ENCODE measurements at places on chromosomes 3 and 15.

GRCh38 chr3:117750674-117751269 lies 1041.2 kb downstream of the TUSC7 start:
- no peak for DNase-seq

DNA sequence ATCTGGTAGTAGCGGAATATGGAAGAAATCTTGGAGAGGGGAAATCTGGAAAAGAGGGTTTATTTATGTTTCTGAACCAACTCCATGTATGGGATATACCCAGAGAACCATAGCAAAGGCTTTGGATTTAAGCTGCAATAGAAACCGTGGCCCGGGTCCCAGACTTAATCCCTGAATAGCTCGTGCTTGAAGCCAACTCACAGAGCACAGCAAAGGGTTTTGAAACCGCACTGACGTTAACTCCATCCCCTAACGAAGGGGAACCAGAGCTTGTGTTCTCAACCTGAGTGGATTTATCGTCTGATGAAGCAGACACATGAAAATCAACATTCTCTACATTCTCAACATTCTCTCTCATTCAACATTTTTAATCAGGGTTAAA lies 154.6 kb downstream of the APBA2 start:
- no peak for DNase-seq

- no peak for DNase-seq
Observed at GRCh38 chr3:73419942-73420341, 204.8 kb downstream of the PDZRN3 start.

- no peak for DNase-seq
Observed at GRCh38 chr15:60423537-60423936, 25.8 kb upstream of the ANXA2 start.

DNA sequence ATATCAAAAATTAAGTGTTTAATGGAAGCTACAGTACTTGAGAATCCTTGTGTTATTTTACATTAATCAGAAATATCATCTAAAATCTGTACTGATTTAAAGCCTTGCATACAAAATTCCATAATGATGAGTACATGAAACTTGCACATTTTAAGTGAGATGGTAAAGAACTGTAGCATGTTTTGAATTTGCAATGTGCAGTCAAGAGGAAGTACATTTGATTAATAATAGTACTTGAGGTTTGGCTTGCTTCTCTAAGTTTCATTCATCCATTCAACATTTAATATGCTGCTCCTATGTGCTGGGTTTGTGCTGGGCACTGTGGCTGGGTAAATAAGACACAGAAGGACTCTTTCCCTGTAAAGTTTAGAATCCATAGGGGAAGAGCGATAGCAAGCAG lies 332.3 kb downstream of the CNTN3 start:
- DNase-seq = no peak

- DNase-seq = no peak
Observed at GRCh38 chr3:190249414-190249813, 72.8 kb downstream of the CLDN1 start.

- no peak for DNase-seq
Observed at GRCh38 chr15:55246567-55246966, 43.0 kb downstream of the RAB27A start.

DNA sequence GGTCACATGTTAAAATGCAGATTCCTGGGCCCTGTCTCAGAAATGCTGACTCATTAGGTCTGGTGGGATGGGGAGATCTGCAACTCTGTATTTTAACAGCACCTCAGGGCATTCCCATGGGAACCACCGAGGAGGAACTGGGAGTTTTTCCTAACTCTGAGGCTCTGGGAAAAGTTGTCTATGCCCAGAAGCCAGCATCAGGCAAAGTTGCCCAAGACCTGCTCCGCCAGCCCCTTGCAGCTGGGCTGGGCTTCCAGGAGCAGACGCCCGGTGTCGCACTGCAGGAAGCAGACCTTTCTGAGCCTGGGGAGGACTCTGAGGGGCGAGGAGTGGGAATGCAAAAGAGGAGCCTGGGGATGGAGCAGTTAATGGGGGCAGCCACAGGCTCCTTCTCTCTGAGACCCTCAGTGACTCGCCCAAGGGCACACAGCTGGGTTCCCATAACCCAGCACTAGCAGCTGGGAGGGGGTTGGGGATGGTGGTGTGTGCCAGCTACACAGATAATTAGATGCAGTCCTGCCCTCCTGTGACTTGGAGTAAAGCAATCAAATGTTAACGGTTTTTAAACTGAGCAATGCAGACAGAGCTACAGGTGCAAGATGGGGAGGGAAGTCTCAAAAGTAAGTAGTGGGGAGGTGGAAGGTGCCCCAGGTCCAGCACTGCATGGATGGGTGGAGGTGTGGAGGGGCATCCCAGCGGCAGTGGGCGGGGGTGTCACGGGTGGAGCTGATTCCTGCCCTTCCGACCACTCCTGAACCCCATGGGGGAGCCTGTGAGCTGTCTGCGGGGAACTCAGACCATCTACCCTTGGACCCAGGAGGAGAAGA lies 100.4 kb downstream of the LSM3 start:
- DNase-seq = no peak

GRCh38 chr15:46088486-46089445 lies 453.9 kb downstream of the SQOR start:
- DNase-seq = no peak

DNA sequence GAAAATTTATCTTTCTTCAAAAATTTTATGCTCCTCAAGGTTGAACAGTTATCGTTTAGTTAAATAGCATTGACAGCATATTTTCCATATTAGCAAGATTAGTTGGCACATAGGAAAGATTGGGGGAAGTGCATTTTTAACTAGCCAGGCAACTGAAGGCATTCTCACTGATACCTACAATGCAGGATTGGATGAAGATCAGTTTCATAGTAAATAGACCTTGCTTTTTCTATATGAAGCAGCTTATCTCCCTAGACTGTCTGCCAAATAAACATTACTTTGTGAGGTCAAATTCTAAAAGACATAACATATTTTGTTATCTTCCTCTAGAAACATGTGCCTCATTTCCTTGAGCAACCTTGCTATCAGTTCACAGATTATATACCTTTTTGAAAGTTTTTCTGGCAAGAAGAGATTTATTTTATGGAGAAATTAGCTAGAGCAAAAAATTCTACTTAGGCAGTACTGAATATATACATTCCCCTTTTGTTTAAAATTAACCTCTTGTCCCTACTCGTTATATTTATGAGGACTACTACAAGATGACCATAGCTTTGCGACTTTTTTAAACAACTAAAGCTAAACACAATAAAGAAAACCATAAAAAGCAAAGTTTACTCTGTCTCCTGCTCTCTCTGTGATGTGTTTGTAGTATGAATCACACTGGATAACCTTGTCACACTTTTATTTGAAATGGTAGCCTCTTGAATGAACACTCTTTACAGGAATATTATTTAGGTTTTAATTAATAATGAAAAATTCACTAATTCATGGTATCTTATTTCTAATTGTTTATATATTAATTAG lies 654.9 kb upstream of the TBL1XR1 start:
- DNase-seq = no peak

DNA sequence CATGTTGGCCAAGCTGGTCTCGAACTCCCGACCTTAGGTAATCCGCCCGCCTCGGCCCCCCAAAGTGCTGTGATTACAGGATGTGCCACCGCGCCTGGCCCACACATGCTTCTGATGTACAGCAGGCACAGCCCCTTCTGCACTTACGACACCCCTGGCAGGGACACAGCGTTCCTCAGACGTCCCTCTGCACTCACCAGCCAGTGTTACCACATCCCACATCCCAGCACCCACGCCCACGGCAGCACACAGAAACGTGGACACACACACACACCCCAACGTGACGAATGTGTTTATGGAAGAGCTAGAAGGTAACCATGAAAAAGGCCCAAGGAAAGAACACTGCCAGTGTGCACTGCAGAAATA lies 576 bp upstream of the RPAP1 start:
- DNase-seq = no peak

GRCh38 chr3:129829640-129830039 lies 63.9 kb downstream of the TMCC1 start:
- peak; percentile 50 for DNase-seq

DNA sequence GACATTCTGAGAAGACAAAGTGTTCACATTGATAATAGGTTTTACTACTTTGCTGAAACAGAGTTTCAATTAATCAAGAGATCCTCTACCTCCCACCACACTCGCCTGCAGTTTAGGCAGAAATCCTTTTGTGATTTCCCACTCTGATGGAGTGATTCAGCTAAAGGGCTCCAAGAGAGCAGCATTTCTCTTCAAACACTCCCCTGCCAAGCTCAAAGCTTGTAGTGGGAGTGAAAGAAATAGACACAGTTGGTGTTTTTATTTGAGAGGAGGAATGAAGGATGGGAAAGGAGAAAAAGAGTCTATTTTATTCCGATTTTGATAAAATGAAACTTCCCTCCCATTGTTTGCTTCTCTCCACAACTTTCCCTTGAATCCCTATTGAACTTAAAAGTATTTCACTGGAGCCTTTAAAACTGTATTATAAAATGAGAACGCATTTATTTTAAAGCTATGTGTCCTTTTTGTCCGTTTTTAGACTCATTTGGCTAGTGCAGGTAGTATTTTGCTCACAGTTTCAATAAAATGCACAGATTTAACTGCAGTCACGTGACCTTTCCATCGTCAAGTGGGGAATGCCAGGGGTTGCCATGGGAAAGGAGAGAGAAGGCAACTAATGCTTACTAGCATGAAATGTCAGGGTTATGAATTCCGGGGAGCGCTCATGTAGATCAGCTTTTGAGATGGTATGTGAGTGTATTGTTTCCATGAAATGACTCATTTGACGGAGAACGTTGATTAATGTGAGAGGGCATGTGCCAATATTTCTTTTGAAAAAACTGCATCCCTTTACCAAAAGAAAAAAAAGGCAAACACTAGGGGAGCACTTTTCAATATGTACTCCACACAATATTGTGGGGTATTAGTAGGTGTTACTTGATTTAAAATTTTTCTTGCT lies 7.7 kb upstream of the OSBPL11 start:
- no peak for DNase-seq

DNA sequence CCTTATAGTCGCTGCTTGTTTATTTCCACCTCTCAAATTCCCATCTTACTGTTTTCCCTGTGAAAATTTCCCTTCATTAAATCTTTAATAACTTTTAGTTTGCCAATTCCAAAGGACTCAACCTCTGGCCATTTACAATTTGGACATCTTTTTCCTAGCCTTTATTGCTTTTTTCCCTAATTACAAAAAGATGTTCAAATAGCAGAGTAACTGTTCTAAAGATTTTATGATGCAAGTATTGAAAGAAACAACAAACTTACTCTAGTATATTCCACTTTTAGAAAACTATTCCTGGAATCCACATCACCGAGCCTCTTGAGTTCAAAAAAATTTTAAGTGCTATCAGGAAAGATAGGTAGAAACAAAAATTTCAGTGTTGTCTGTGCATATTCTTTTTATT lies 174.1 kb upstream of the UBE2E2 start:
- no peak for DNase-seq

- DNase-seq = peak; percentile 10
Observed at GRCh38 chr15:73142802-73143762, 90.8 kb downstream of the NEO1 start.

- no peak for DNase-seq
Observed at GRCh38 chr3:195548501-195548900, 5.4 kb upstream of the PPP1R2 start.

DNA sequence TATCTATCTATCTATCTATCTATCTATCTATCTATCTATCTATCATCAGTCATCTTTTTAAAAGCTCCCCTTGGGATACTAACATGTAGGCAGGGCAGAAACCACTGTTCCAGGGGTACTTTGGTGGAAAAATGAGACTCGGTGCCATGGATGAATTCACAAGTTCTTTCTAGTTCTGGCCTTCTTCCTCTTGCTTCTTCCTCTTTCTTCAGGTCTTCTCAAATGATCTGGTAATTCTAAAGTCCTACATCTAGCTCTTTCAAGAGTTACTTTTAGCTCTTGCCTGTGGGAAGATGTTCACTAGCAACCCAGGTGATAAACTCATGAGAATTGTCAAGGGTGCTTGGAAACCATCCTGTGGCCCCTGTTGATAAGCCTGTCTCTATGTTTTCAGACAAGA lies 168.5 kb upstream of the TBC1D5 start:
- DNase-seq = no peak

DNA sequence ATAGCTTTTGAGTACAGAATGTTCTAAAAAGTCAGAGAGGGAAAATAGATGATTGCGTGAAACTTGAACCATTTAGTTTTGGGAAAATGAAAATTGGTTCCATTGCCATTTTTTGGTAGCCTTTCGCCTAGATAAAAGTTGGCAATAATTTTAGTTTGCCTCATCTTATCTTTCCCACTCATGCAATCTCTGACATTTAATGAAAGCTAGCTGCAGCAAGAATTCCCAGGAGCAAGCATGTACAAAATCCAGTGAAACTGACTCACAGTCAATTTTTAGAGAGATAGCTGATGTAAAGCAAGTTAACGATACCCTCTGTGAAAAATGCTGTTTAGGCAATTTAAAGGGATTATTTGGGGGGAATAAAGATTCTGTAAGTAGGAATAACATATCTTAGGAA lies 797.4 kb downstream of the GRM7 start:
- no peak for DNase-seq

DNA sequence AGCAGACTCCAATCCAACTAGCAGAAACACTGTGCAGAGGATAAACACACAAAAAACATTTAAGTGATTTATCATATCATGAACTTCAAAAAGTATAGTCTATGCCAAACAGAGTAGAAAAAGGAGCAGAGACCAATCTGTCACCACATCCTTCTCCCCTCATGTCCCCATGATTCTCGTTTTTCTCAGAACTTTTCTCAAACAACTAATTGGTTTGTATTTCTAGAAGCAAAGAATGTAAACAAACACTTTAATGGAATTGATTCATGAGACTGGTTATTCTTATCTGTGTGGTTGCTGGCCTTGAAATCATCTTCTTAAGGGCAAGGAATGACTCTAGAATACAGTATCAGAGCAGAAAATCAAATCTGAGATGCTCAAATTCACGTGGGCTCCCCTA lies 294.2 kb upstream of the THBS1 start:
- DNase-seq = no peak

GRCh38 chr15:83300826-83301225 lies 16.4 kb upstream of the BNC1 start:
- no peak for DNase-seq

Measured in activated naive CD4-positive, alpha-beta T cell treated with anti-CD3 and anti-CD28 coated beads for 36 hours (primary cell).